ENCODE measurements at places on chromosomes 5 and 9. TPM values are rescaled to one million over a fixed set of nuclear protein-coding genes. Genes with fewer than 3 reads are reported as not detected.
A peak's percentile ranks its signal among the peaks of the same experiment; 100 is the strongest.

The RUSC2 gene
- 31.5 TPM for total RNA-seq

The C5orf58 gene
- not detected for total RNA-seq

DNA sequence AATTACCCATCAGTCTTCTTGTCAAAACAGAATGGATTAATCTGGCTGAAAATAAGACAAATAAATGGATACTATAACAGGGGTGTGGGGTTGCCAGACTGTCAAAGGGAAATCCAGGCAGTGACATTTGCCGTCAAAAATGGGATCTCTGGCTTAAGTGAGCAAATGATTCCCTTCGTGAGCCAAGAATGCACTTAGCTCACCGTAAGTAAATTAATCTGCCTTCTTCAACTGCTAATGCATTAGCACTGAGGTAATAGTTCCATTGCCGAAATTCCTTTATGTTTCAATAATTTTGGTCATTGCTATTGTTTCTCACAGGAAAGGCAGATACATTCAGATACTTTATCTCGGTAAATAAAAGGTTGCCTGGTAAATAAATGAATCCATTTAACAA, 377.8 kb downstream of the KIAA0825 start:
- H3K27me3 ChIP-seq: no peaks in the 10 kb centered on the region
- DNase-seq: no peak
- no peak overlapping the region for H3K27ac ChIP-seq
- no peaks in the 10 kb centered on the region for H3K4me1 ChIP-seq
- no peaks in the 10 kb centered on the region for H3K36me3 ChIP-seq

DNA sequence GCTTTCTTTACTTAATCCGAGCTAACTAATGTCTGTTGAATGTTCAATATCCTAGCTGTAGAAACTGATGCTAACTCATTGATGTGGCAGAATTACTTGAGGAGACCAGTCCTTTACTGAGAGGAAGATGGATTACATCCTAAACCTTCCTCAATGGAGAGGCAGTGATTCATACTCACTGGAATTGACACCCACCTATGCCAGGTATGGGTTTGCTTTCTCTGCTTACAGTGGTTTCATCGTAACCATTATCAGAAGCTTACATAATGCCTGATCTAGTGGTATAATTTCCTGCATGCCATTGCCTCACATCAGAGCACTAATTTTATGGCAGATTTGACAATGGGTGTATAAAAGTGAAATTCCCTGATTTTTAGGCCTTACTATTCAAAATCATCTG, 384.7 kb downstream of the ANXA1 start:
- no peak overlapping the region for H3K4me3 ChIP-seq
- no peaks in the 10 kb centered on the region for H3K27me3 ChIP-seq
- H3K36me3 ChIP-seq: no peaks in the 10 kb centered on the region
- no peak overlapping the region for H3K27ac ChIP-seq
- H3K4me1 ChIP-seq: no peaks in the 10 kb centered on the region

The SIT1 gene
- total RNA-seq: 2.2 TPM

The ZFP37 gene
- 2.4 TPM for total RNA-seq

DNA sequence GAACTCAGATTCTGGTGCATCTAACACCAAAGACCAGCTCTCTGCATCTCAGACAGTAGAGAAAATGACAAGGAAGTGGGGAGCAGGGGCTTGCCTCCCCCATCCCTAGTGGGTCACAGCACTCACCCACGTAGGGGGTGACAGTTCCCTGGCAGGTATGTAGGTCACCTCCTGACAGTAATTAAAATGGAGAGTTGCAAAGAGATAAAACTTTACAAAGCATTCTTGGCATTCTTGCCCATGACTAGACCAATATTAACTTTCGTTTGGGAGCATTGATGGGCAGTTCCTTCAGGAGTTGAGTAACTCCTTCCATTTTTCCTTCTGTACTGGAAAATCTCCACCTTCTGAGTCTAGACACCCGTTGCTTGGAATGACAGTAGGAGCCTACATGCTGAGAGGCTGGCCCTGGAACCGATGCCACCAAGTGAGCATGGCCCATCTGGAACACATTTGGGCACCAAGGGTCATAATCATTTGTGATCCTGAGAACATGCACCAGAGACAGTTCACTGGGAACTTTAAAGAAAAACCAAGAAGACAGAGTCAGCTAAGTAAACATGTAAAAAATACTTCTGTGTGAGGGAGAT, 81.5 kb upstream of the MSX2 start:
- no peaks in the 10 kb centered on the region for H3K36me3 ChIP-seq
- no peak overlapping the region for H3K4me3 ChIP-seq
- no peaks in the 10 kb centered on the region for H3K27me3 ChIP-seq
- no peak for DNase-seq
- no peaks in the 10 kb centered on the region for H3K4me1 ChIP-seq

The TMC1 gene
- total RNA-seq: not detected

The CD180 gene
- 3.0 TPM for total RNA-seq

The PCDHGC4 gene
- 1.8 TPM for total RNA-seq

The EIF4EBP3 gene
- total RNA-seq: 21.4 TPM

- no peaks in the 10 kb centered on the region for H3K4me1 ChIP-seq
- H3K27ac ChIP-seq: no peak overlapping the region
- no peak for DNase-seq
- H3K27me3 ChIP-seq: no peaks in the 10 kb centered on the region
- H3K36me3 ChIP-seq: no peaks in the 10 kb centered on the region
- no peak overlapping the region for H3K4me3 ChIP-seq
Observed at GRCh38 chr5:94778299-94778698, 159.8 kb downstream of the SLF1 start.

DNA sequence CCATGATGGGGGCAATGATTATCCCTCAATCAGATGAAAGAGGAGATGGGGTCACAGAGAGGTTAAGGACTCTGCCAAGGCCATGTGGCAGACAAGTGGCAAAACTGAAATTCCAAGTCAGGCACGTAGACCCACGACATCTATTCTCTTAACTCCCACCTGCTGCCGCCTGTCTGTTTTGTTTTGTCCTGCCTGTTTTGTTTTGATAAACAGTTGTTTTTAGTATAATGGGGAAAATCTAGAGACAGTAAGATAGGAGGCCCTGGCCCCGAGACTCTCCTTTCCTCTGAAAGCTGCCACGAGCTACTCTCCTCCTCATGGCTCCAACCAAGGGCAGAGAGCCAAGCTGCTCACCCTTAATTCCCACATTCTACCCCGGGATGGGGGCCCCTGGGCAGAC, 4.9 kb downstream of the FSTL4 start:
- DNase-seq: no peak
- peaks cover 29% of the 10 kb centered on the region for H3K27me3 ChIP-seq
- no peaks in the 10 kb centered on the region for H3K36me3 ChIP-seq
- no peak overlapping the region for H3K27ac ChIP-seq

GRCh38 chr5:117863586-117864296, 1124.6 kb downstream of the DTWD2 start:
- H3K27me3 ChIP-seq: no peaks in the 10 kb centered on the region
- no peak overlapping the region for H3K27ac ChIP-seq
- H3K4me1 ChIP-seq: no peaks in the 10 kb centered on the region
- H3K4me3 ChIP-seq: no peak overlapping the region
- DNase-seq: no peak

- H3K36me3 ChIP-seq: no peaks in the 10 kb centered on the region
- no peaks in the 10 kb centered on the region for H3K27me3 ChIP-seq
- no peaks in the 10 kb centered on the region for H3K4me1 ChIP-seq
- no peak overlapping the region for H3K4me3 ChIP-seq
- H3K27ac ChIP-seq: no peak overlapping the region
- no peak for DNase-seq
Observed at GRCh38 chr9:29389421-29389820, 1816.1 kb upstream of the C9orf72 start.

GRCh38 chr9:131418143-131419025, 24.5 kb downstream of the PRRC2B start:
- H3K4me3 ChIP-seq: no peak overlapping the region
- peak; percentile 17 for DNase-seq
- peaks cover 69% of the 10 kb centered on the region for H3K4me1 ChIP-seq
- no peaks in the 10 kb centered on the region for H3K36me3 ChIP-seq
- H3K27me3 ChIP-seq: no peaks in the 10 kb centered on the region
- H3K27ac ChIP-seq: peak overlapping the region; percentile 42

- no peaks in the 10 kb centered on the region for H3K27me3 ChIP-seq
- H3K4me3 ChIP-seq: no peak overlapping the region
- H3K4me1 ChIP-seq: no peaks in the 10 kb centered on the region
- H3K27ac ChIP-seq: peak overlapping the region; percentile 44
Observed at GRCh38 chr5:89396278-89396954, 513.4 kb upstream of the MEF2C start.

DNA sequence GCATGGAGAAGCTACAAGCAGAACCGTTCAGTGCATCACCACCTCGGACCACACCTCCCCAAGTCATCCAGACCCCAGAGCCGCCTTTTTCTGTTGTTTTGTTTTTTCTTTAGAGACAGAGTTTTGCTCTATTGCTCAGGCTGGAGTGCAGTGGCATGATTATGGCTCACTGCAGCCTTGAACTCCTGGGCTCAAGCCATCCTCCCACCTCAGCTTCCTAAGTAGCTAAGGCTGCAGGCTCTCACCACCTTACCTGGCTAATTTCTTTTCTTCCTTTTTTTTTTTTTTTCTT, 13.5 kb upstream of the SFXN1 start:
- H3K27ac ChIP-seq: no peak overlapping the region
- H3K4me1 ChIP-seq: peaks cover 4% of the 10 kb centered on the region
- no peak overlapping the region for H3K4me3 ChIP-seq
- no peaks in the 10 kb centered on the region for H3K36me3 ChIP-seq

GRCh38 chr5:143645356-143645755, 166.6 kb upstream of the HMHB1 start:
- H3K4me3 ChIP-seq: no peak overlapping the region
- no peaks in the 10 kb centered on the region for H3K4me1 ChIP-seq
- no peaks in the 10 kb centered on the region for H3K27me3 ChIP-seq

DNA sequence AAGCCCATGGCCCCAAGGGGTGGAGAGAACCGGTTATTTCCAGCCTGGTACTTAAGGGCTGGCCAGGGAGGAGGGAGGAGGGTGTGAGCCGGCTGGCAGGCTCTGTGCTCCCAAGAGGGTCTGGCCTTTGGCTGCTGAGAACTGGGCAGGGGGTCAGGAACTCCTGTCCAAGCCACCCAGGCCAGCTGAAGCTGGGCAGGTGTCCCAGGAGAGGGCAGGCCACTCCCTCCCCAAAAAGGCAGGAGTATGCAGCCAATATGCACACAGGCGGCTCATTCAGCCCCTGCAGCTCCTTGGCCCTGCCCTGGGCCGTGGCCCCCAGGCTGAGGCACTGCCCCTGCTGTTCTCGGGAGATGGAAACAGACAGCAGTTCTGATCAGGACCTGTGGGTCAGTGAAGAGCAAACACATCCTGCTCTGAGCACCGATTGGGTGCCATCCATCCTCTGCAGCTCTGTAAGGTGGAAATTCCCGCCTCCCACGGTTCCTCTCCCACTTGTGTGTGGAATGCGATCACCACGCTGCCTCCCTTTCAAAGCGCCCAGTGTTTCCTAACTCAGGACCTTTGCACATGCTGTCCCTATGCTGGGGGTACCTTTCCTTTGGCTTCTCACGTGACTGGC, 17.1 kb upstream of the KIF12 start:
- H3K27me3 ChIP-seq: no peaks in the 10 kb centered on the region
- peaks cover 10% of the 10 kb centered on the region for H3K4me1 ChIP-seq
- H3K36me3 ChIP-seq: no peaks in the 10 kb centered on the region
- DNase-seq: peak; percentile 58
- no peak overlapping the region for H3K4me3 ChIP-seq

DNA sequence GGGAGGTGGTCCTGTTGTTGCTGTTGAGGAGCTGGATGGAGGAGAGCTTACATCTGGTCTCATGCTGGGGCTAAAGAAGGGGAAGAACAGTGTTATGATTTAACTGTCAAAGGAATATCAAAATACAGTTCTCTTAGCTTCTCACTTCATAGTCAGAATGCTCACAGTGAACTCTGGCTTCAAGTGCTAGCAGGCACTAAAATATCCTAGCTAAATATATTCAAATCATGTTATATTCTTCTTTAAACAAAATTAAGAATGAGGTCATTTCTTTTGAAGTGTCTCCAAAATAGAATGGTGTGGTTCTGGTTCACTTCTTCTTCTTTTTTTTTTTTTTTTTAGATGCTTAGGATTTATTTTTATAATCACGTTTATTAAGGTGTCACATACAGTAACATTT, 89.4 kb downstream of the NR3C1 start:
- no peak overlapping the region for H3K4me3 ChIP-seq
- no peak for DNase-seq
- peaks cover 42% of the 10 kb centered on the region for H3K36me3 ChIP-seq

The MYO10 gene
- total RNA-seq: 67.0 TPM

DNA sequence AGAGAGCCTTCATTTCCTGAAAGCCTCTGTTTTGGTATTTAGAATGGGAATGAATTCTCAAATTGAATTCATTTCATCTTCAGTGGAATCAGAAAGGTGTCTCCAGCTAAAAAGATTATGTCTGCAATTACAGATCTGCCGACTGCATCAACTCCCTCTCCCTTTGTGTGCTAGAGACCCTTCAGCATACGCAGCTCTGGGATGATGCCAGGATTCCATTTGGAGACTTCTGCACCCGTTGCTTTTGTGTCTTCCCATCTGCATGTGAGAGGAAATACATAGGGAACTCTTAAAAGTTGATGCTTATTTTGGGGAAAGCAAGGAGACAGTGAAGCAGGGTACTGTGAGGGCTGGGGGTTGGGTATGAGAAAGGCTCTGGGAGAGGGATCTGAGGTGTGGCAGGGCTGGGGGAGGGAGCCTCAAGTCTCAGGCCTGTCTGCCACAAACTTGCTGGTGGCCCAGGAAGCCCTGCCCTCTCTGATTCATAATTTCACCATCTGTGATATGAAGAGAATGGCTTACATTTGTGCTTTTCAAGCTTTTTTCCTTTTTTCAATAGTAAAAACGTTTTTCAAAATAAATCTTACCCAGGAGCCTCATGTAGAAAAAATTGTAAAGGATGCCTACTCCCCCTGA, 89.7 kb upstream of the SAP30L start:
- no peak for DNase-seq
- no peaks in the 10 kb centered on the region for H3K27me3 ChIP-seq
- H3K4me1 ChIP-seq: no peaks in the 10 kb centered on the region
- no peak overlapping the region for H3K4me3 ChIP-seq
- H3K36me3 ChIP-seq: peaks cover 7% of the 10 kb centered on the region
- no peak overlapping the region for H3K27ac ChIP-seq
